ENCODE measurements at places on chromosomes 12 and 14.

DNA sequence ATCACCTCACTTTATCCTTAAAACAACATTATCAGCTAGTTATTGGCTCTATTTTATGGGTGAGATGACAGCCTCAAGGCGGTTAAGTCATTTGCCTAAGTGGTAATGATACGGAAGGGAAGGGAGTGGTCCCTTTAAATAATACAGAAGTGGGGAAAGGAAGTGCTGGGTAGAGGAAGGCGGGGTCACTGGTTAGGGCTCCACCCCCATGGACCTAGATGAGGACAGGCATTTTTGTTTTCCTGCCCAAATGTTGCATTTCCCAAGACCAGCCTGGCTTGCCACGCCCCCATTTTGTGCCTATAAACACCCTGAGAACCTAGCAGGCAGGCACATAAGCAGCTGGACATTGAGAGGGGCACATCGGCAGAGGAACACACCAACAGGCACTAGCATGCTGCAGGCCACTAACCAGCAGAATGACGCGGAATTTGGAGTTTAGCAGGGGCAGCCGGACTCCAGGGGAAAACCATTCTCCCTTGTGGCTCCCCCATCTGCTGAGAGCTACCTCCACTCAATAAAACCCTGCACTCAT lies 100.9 kb downstream of the EPS8 start:
- DNase-seq = no peak

DNA sequence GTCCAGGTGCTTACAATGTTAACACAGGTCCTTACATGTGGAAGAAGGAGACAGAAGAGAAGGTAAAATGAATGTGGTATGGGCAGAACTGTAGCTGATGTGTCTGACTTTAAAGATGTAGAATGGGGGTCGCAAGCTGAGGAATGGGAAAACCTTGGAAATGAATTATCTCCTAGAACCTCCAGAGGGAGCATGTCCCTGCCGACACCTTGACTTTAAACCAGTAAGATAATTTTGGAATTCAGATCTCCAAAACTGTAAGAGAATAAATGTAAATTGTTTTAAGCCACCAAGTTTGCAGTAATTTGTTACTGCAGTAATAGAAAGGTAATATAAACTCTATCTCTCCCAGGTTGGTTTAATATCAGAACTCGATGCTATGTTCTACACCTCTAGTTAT lies 80.1 kb upstream of the ALG10 start:
- DNase-seq = no peak

DNA sequence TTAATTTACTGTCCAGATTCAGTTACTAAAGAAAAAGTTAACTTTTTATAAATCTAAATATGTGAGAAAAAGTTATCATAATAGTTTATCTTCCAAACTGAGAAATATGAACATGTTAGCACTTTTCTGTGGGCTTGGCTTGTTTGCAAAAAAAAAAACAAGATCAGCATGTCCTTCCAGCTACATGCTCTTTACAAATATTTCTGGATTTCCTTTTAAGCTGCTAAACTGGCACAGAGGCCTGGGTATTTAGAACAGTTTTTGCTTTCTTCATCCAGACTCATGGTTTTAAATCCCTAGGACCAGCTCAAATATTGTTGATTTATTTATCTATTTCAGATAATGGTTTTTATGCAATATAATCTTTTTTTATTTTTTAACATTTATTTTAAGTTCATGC lies 1444.5 kb upstream of the FLRT2 start:
- no peak for DNase-seq

DNA sequence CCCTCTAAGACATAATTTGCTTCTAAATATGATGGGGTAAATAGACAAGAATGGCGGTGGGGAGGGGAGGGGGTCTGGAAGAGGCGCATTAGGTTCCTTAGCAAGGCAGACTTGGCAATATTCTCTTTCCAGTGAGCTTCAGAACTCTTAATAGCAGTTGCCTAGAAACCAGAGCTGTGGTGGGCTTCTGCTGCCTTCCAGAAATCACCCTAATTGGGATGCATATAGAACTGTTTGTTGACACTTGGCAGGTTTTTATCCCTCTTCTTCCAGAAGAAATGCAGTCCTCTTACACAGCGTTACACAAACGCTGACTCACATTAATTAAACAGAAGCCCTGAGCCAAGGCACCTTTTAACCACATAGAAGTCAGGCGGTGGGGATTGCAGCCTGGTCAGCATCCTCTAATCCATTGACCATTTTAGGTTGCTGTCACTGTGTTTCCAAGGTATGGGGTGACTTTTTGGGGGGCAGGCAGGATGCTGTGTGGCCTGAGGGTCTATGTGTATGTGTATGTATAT lies 114.1 kb downstream of the CCDC60 start:
- DNase-seq = no peak

- no peak for DNase-seq
These were observed 81.2 kb downstream of the SCAF11 start for GRCh38 chr12:45909041-45909713.

DNA sequence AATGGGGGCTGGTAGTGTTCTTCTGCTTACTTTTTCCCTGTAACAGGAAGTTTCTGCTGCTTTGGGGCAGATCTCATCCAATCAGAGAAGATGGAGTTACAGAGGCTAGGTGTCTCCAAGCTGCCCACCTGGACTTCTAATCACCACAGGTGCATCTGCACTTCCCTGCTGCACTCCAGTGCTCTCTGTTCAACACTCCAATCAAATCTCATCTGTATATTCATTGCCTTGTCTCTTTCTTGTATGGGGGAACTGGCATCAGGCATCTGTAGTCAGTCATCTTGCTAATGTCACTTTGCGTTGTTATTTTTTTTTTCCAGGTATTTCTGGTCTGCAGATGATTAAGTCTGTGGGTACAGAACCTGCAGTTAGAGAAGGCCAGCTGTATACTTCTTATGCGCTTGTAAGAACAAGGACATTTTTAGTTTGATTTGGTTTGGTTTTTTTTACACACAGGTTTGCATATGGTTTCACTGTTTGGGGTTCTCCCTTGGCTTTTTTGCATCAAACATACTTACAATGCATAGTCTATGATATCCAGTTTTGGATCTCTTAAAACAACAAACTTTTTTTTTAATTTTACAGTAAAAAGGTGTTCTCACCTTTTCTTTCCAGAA lies 116.0 kb downstream of the METTL25 start:
- DNase-seq = no peak

DNA sequence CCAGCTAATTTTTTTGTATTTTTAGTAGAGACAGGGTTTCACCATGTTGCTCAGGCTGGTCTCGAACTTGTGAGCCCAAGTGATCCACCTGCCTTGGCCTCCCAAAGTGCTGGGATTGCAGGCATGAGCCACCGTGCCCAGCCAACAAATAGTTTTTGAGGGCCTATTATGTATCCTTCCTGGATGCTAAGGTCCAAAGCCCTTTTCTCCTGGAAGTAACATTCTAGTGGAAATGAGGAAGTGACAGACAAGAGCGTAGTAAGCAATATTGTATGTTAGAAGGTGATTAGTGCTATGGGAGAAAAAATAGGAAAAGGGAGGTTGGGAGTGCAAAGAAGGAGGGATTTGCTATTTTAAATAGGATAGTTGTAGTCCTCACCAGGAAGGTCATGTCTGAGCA lies 9.0 kb upstream of the CGRRF1 start:
- DNase-seq = no peak

DNA sequence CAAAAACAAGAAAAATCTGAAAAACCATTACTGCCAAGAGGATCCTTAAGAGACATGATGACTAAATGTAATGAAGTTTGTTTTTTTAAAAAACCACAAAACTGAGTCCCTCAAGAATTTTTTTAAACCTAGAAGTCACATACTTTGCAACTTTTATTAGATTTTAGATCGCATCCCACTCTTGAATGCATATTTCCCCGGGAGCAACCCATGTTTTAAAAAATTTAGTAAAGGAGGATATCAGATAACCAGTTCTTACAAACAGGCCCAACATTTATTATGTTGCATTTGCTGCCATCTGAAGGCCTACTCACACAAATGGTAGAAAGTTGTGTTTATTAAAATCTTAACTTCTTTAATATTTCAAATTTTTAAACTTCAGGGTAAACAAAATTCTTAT lies 44.3 kb upstream of the CCT2 start:
- no peak for DNase-seq

DNA sequence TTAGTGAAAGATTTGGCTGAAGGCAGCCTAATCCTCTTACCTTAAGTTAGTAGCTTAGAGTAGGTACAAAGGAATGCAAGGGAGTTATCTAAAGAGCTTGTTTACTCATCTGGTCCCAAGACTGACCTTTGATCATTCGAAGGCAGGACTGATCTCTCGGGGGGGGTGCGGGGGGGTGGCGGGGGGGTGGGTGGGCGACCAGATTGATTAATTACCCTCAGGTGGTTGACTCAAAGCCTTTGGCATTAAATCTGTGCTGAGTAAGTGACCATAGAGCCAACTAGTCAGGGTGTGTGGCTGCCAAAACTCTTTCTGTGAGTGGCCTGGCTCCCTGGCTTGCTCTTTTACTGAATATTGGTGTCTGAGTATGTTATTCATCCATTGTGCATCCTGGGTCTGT lies 731.9 kb upstream of the FBXO33 start:
- DNase-seq = peak; percentile 91

DNA sequence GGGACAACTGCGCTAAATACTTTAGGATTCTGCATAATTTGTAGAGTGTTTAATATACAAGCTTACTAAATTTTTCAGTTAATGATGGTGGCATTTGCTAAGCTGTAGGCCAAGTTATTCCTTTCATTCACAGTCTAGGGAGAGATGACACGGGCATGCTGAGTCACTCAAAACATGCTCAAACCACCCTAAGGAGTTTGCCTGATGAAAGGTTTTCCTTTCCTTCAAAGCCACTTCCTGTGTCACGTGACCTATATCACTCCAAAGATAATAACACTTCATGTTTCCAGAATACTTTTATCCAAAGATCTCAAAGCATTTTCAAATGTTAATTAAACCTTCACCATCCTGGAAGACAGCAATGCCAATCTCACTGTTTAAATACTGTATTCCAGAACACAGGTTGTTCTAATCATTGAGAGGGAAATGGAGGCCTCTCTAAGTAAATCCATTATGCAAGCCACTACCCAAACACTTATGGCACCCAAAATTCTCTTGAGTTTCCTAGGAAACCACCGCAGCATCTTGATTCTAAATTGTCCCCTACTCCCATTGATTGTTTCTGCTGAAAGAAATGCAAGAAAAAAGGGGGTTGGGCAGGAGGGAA lies 207.0 kb upstream of the CDKN3 start:
- peak; percentile 86 for DNase-seq

DNA sequence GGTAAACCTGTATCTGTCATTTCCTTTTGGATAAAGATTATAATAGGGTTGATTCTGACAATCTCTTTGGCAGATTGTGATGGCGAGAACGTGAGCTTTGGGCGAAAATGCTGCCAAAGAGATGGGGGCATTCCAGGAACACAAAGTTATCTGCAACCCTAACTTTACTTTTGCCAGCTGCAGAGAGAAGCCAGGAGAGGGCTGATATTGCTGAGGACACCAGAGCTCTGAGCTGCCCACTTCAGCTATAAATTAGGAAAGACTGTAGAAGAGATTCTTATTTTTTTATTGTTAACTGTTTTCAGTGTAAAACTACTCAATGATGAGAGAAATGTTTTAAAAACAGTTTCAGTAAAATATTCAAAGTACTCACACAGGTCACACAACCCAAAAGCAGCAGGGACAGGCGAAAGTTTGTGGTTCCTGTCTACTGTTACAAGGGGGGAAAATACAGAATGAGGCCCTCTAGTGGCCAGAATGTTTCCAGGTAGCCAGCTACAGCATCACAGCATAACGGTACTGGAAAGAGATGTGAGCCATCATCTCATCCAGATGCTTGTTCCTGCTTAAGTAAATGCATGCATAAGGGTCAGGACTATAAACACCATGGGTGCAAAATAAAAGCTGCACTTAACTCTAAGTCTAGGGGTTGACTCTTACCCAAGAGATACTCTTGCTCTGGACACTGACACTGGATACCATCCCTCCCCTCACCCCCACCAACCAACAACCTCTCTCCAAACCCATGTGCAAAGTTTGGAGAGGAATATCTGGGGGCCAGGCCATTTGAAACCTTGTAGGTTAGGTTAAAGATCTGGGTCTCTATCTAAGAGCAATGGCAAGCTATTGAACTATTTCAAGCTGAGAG lies 498.4 kb downstream of the RMST start:
- peak; percentile 30 for DNase-seq

DNA sequence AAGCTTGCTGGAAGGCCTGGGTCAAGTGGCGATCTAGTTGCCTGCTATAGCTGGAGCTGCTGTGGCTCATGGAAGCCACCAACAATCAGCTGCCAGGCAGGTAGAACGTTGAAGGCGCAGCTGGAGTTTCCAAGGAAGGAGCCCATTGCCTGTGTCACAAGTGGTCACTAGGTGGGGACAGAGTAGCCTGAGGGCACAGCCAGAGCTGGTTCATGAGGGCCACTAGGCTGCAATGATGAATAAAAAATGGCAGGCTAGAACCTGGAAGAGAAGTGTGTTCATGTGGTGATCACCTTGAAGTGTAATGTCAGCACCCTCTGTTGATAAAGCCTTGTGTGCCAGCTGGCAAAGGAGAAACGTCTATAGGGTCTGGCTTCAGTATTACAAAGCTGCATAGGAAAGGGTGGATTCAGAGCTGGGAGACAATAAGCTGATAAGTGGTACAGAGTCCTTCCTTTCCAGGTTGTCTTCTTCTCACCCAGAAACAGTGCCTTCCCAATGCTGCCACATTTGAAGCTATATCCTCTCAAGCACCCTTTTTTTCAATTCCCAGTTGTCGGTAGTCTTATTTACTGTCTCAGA lies 165.8 kb downstream of the EMP1 start:
- peak; percentile 80 for DNase-seq

DNA sequence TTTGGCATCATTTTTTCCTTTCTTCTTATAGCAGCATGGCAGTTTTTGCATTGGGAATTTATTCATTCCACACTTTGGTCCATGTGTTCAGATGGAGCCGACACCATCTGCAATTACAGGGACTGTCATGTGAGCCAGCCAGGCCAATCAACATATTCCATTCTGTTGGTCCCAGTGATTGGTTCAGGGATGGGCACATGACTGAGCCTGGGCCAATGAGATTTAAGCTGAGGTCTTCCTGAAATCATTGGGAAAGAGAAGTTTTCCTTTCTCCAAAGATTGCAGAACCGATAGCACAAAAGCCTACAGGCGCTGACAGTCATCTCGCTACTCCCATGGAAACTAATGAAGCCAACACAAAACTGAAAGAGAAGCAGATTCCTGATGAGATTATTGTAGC lies 841.5 kb upstream of the TMEM132C start:
- DNase-seq = no peak

- DNase-seq = no peak
These were observed 41.3 kb upstream of the TMTC2 start for GRCh38 chr12:82645414-82645813.
